Stimulated activated CD8-positive, alpha-beta memory T cell treated with anti-CD3 and anti-CD28 coated beads, Interleukin-4, amount 100 ng/mL, for 24 hours (primary cell): ENCODE measurements at places on chromosomes 1 and 21.
A peak's percentile ranks its signal among the peaks of the same experiment; 100 is the strongest.

- no peak for DNase-seq
Measured at GRCh38 chr1:216502528-216503162, 79.4 kb upstream of the USH2A start.

- no peak for DNase-seq
Measured at GRCh38 chr1:30615816-30616590, 107.4 kb downstream of the MATN1 start.

DNA sequence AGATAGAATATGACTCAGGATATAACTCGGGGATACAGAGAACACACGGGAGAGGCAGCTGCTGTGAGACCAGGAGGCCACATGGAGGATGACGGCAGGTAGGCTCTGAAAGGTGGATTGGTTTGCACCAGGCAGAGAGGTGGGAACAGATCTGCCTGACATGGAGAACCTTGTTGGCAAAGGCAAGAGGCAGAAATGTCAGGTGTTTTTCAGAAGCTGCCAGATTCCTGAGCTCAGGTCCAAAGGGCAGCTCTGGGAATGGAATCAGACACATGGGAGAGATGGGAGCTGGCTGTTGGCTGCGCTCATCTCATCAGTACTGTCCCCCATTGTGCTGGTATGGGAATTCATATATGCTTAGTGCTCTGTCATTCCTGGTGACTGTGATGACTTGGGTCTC is 19.2 kb downstream of the SYT6 start:
- no peak for DNase-seq

- no peak for DNase-seq
Measured at GRCh38 chr1:17121881-17122280, 2.6 kb upstream of the PADI2 start.

- DNase-seq: no peak
Measured at GRCh38 chr1:71967670-71968069, 314.7 kb downstream of the NEGR1 start.

DNA sequence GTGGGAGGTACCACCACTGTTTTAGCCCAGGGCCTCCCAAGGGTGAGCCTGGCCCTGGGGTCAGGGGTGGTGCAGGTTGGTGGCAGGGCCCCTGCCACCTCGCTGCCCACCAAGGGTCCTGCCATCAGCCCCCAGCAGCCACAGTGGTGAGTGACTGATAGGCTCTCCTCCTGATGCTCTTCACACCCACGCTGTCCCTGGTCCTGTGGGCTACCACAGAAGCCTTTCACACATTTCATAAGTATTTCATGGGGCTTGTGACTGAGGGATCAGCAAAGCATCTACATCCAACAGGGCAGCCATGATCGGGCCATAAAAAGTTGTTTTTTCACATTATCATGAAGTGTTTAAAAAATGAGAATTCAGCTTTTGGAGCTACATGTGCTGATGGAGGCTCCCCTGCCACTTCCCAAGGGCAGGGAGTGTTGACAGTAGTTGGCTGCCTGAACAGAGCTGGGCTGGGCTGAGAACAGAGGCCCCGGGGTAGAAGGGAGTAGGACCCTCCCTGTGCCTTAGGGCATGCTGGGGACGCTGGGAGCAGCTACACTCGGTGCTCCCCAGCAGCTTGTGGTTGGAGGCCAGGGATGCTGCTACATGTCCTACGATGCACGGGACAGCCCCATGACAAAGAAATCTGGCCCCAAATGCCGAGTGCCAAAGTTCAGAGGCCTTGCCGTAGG is 73.1 kb upstream of the TMEM51 start:
- no peak for DNase-seq

DNA sequence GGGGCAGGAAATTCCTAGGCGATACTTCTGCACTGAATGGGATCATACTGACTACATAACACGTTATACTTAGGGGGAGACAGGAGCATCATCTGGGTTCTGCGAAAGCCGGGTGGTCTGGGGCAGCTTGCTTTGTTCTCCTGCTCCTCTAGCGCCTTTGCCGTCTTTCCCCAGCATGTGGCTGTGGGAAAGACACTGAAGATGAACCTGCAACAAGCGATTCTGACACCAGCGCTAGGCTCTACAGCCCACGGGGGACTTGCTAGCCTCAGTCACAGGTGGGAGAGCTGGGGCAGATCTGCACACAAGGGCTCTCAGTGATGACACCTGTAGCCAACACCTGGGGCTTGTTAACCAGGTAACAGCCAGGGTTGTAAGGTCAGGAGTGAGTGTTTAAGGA is 51.8 kb downstream of the CD46 start:
- no peak for DNase-seq

DNA sequence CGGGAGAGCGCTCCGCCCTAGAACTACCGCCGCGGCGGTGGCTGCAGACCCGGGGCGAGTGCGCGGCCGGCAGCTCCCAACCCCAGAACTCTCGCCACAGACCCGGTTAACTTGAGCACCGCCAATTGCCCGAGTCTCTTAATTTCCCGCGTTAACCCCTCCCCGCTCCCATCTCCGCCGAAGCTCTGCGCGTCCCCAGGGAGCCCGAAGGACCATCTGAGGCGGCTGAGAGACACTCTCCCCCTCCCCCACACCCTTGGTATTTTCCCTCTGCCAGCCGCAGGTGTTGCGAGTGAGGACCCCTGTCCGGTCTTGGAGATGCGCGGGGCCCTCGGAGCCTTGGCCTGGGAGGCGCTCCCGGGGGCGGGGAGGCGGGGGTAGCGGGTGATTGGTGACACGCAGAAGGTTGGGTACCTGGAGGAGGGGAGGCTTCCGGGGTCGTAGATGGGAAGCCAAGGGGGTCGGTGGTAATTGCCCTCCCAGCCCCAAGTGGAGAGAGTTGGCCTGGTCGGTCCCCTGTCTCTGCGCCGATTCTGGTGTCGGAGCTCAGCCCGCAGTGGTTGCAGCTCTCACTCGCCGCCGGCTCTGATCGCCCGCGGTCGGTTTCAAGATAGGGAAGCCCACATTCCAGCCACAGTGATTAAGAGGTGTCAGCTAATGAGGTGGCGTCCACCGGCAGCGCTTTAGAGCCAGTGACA is 858 bp upstream of the SUSD4 start:
- no peak for DNase-seq

GRCh38 chr1:21292984-21293536 is 2.8 kb upstream of the ECE1 start:
- DNase-seq: peak; percentile 44

- DNase-seq: no peak
Measured at GRCh38 chr1:45394342-45394741, 54.1 kb upstream of the MUTYH start.

DNA sequence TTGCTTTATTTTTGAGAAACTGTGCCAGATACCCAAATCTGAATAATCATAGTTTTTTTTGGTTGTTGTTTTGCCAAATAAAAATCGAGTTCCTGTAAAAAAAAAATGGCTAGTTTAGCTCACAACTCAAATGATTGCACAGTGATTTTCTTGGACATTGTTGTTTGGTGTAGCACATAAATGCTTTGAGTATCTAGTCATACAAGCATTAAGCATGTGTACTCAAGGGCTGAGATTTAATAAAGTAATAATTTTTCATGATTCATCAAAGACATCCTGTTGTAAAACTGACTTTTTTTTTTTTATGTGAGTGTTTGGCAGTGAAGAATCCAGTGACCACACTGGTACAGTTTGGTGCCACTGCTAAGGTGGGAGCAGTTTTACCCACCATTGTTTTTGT is 18.8 kb downstream of the ITSN1 start:
- no peak for DNase-seq

DNA sequence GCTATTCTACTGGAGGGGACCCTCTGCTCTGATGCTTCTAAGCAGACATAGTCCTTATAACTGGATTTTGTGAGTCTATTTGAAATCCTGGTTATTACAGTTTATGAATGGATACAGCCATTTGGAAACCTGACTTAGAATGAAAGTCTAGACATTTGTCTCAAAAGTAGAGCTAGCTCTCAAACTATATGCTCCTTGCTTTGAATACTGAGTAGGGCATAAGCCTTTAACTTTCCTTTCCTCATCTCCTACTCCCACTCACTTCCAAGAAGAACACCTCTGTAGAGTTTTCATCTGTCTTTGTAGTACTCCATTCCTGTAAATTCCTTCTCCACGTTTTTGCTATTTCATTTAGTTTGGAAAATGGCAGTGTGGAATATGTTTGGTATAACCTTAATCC is 9.0 kb upstream of the ARID1A start:
- no peak for DNase-seq

- no peak for DNase-seq
Measured at GRCh38 chr1:21703318-21703963, 34.3 kb upstream of the RAP1GAP start.

GRCh38 chr1:237799762-237800474 is 90.8 kb downstream of the ZP4 start:
- DNase-seq: peak; percentile 8

GRCh38 chr1:179167418-179167777 is 62.1 kb downstream of the ABL2 start:
- DNase-seq: no peak

GRCh38 chr21:26169611-26170470 is 729 bp downstream of the APP start:
- DNase-seq: peak; percentile 24
